Activated CD4-positive, CD25-positive, alpha-beta regulatory T cell treated with anti-CD3 and anti-CD28 coated beads, Interleukin-2, amount 50 U/mL, for 16 hours (primary cell): ENCODE measurements at places on chromosomes 12 and 14.

GRCh38 chr14:35114036-35114435 is 7.8 kb downstream of the PPP2R3C start:
- DNase-seq: no peak

- DNase-seq: no peak
These were observed at the start of gene GPRC5A for GRCh38 chr12:12891080-12891880. GPRC5A (plus strand) TSS chr12:12891562; CDS start chr12:12908250, 16,688 bp downstream.

GRCh38 chr12:114131824-114132223 is 165.7 kb upstream of the RBM19 start:
- DNase-seq: no peak

DNA sequence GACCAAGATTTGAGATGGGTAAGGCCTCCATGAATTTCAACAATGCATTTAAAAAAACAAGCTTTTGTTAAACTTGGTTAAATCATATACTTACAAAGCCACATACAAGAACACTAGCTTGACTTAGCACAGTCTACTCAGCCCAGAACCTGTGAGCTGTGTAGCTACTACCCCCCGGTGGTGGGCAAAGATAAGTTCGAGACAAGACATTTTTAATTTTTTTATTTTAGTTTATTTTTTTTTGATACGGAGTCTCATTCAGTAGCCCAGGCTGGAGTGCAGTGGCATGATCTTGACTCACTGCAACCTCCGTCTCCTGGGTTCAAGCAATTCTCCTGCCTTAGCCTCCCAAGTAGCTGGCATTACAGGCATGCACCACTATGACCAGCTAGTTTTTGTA is 3.7 kb upstream of the NECAP1 start:
- DNase-seq: no peak

GRCh38 chr12:114003286-114003685 is 37.2 kb upstream of the RBM19 start:
- no peak for DNase-seq

DNA sequence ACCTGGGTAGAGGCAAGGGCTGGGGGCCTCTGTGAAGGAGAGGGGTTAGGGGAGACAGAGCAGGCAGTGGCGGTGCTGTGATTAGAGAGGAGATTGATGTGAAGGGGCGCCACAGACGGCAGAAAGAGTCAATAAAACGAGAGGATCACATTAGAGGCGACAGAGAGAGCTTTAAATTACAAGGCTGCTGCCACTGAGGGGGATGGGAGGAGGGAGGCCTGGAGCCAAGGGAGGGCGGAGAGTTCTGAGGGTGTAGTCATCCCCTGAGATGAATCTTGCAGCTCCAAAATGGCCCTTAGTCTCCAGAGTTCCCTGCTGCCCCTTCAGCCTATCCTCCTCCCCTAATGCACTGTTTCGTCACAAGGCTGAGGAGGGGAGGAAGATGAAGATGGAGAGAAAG is 12.8 kb downstream of the ZFHX2 start:
- no peak for DNase-seq
